ENCODE measurements at places on chromosomes 16 and 17.

- DNase-seq: no peak
Measured at GRCh38 chr16:78816499-78817195, 717.2 kb downstream of the WWOX start.

- peak; percentile 95 for DNase-seq
Measured at GRCh38 chr16:67935402-67936123, 1.1 kb downstream of the PSMB10 start.

GRCh38 chr16:69917311-69917710 lies 33.8 kb upstream of the CLEC18A start:
- DNase-seq: no peak

DNA sequence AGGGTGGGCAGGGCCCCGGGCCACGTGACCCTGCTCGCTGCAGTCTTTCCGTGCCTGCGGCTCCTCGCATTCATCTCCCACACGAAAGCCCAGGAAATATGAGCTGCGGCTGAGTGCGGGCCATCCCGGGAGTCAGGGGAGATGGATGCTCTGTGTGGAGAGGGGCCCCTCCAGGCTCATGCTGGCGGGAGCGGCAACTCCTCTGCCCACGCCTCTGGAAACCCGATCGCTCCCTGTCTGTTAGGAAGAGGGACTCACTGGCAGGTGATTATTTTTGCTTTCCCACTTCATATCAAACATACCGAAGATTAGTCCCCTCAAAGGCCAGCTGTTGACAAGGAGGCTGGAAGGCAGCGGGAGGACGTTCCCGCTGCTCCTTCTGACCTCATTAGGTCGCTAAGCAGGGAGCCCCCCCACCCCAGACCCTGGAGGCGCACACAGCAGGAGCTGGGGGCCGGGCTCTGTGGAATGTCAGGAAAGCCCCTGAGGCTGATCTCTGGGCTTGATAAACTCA lies 228.5 kb downstream of the FOXL1 start:
- no peak for DNase-seq

DNA sequence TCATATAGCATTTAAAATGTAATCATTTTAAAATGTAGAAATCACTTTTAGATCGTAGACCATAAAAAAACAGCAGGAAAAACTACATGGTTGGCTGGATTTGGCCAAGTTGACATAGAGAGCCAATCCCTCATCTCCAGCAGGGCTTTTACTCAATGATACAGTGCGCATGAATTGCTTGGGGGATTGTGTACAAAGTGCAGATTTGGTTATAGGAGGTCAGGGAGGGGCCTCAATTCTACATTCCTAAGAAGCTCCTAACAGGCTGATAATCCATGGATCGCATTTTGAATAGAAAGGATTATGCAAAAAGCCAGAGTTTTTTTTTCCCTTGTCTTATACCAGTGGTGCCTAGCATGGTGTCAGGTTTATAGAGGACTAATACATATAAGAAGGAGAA lies 445.1 kb downstream of the MAF start:
- DNase-seq: no peak

DNA sequence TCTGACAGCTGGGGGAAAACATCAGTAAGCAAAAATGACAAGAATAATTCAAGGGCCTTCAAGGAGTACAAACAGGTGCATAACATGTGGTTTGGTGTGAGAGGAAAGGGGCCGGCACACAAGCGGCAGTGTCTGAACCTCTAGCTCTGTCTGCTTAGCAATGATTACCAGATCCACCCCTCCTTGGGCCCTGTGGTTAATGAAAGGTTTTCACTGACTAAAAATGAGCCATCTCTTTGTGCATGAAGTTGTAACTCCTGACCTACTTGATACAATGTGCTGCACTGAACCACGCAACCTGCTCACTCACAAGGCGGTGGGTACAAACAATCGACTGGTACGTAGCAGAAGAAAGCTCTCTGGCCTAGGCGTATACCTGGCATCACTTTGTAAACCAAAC lies 15.1 kb downstream of the FAM117A start:
- no peak for DNase-seq

GRCh38 chr16:67430504-67430976 lies 381 bp upstream of the HSD11B2 start:
- no peak for DNase-seq

DNA sequence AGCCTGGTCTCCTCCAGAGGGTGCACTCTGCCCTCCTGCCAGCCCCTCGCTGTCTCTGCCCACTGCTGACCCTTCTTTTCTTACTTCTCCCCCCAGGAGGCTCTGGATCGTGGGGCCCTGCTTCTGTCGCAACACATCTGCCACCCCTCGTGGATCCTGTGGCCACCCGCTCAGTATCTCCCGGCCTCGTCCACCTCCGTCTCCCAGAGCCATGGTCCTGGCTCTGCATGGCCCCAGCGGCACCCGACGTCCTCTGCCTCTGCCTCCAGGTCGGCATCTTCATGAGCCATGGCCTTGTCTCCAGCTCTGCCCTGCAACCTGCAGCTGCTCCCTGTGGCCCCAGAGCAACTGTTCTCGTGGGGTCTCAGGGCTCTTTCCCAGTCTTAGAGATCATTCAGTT lies 12.1 kb upstream of the ACSF3 start:
- DNase-seq: no peak

DNA sequence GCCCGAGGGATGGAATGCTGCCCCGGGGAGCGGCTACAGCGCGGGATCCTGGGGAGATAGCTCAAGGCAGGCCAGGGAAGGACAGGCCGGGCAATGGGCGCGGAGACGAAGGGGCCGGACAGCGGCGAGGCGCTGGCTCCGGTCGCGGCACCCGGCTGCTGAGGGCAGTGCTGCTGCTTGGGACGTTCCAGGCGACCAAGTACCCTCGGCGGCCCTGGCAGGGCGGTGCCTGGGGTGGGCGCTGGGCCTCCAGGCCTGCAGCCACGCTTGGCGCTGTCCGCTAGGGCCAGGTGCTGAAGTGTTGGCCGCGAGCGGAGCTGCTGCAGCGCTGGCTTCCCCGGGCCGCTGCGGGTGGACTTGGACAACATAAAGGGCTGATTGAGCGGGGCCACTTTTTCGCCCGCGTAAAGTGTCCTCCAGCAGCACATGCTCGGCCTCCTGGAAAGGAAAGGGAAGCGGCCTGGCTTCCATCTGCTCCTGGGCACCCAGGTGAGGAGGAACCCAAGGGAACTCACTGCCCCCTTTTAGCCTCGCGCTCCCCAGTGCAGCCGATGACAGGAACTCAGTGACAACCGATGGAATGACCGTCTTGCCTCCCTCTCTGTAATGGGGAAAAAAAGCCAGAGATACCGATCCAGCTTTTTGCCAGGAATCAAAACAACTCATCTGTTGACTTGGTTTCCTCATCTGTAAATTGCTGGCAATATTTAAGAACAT lies 23.7 kb downstream of the CLEC3A start:
- DNase-seq: no peak

- DNase-seq: no peak
Measured at GRCh38 chr17:78971756-78972506, 7.8 kb downstream of the LGALS3BP start.
